Choroid plexus epithelial cell (primary cell): ENCODE measurements at places on chromosomes 6 and 20.
A peak's percentile ranks its signal among the peaks of the same experiment; 100 is the strongest.

DNA sequence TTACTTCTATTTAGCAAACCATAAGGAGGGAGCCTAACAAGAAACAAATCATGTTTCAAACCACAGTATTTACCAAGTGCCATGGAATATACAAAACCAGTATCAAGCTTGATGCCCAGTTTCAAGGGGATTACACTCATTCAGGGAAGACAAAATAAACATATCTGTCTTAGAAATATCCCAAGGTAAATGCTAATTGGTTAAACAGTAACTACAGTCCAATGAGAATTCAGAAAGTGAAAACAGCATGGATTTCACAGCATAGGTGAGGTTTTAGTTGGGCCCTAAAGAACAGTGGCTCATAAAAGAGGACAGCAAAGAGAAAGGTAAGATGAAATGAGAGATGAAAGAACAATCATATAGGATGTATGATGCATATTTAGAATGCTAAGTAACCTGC, 110.3 kb downstream of the CHD6 start:
- no peak for DNase-seq

- peak; percentile 75 for DNase-seq
These were observed 1006.2 kb upstream of the CITED2 start for GRCh38 chr6:140380427-140381218.

DNA sequence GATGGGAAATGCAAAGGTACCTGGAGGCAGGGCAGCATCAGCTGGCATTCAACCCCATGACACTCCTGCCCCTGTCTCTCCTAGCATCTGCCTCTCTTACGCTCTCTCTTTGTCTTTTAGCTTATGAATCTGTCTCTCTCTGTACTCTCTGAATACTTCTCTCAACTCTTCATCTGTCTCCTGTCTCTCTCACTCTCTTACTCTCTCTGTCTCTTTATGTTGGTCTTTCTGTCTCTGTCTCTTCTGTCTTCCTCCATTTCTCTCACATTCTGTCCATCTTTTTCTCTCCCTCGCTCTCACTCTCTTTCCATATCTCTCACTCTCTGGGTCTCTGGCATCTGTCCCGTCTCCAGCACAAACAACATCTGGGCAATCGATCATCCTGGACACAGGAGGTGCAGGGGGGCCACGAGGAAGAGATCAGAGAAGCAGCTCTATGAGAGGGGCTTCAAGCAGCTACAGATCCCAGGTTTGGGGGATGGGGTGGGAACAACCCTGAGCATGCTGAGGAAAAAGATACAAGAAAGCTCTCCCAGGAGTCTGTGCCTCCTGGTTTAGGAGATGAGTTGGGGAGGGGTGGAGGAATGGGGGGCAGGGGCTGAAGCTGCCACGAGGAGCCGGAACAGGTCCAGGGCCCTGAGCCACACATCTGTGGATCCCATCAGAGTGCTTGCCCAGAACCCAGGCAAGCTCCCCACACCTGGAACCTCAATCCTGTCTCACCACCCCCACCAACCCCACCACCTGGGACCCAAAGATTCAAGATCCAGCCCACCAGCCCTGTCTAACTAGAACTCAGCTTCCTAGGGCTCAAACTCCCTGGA, 2.4 kb downstream of the COL11A2 start:
- no peak for DNase-seq

- peak; percentile 71 for DNase-seq
These were observed 42.8 kb downstream of the HNF4A start for GRCh38 chr20:44398335-44398734.

- no peak for DNase-seq
These were observed 60.1 kb upstream of the HDDC2 start for GRCh38 chr6:125361868-125362267.

GRCh38 chr6:45486736-45487135, 109.0 kb upstream of the SUPT3H start:
- DNase-seq: no peak
